ENCODE measurements at places on chromosomes 3 and 15. TPM values are rescaled to one million over a fixed set of nuclear protein-coding genes. Genes with fewer than 3 reads are reported as not detected.
A peak's percentile ranks its signal among the peaks of the same experiment; 100 is the strongest.

GRCh38 chr3:99927671-99928457, 110.2 kb downstream of the CMSS1 start:
- DNase-seq: no peak

The CHAC1 gene
- not detected for polyA plus RNA-seq

GRCh38 chr3:181790561-181790960, 78.8 kb downstream of the SOX2 start:
- DNase-seq: no peak

DNA sequence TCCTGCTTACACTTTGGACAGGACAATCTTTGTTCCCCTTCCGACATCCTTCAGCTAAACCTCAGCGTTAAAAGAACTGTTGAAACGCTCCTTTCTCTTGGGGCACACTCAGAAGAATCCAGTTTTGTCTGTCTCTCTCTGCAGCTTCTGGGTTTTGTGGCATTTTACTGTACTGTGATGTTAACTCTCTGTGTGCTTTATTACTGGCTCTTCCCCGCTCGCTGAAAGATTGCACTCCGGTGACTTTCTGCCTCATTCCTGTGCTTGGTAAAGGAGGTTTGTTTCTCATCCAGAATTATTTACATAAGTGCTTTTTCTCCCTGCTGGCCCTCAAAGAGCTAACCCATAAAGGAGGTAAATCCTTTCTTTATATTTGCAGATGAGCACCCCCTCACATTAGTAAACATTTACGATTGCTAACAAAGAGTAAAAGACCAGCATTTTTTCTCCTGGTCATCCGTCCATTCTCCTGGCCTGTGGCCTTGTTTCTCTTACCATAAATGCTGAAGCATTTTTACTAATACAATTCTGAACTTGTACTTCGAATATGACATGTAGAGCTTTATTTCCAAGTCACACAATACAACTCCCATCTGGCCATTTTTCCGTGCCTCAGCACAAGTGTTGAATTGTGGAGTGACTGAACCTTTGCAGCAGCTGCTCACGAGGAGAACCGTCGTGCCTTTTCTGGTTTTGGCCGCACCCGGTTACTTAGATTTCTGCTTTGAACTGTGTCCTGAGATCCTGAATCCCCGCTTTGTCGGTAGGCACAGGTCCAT, 69.3 kb upstream of the RPL35A start:
- no peak for DNase-seq

DNA sequence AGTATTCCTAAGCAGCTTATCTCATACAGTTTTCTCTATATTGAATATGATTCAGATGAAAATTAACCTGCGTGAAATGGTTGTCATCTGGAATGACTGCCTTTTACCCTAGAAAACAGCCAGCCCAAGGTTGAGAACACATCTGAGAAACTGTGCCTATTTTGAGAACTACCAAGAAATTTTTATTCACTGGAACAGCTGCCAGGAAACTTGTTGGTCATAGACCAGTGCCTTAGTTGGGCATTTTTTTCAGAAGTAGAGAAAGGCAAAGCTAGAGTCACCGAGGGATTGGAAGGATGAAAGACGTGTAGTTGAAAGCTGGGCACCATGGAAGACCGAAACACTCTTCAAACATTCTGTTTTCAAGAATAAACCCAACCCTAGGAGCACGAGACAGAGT, 277.1 kb downstream of the LPP start:
- DNase-seq: no peak

- DNase-seq: peak; percentile 7
These were observed 42.7 kb downstream of the ITGA11 start for GRCh38 chr15:68389041-68389930.

The GRAMD2A gene
- polyA plus RNA-seq: not detected

GRCh38 chr3:50338965-50339364, 1.7 kb downstream of the RASSF1 start:
- no peak for DNase-seq

GRCh38 chr15:64981812-64982431, 7.8 kb downstream of the SPG21 start:
- DNase-seq: no peak

- DNase-seq: no peak
These were observed 43.8 kb downstream of the SPSB4 start for GRCh38 chr3:141094790-141095545.

DNA sequence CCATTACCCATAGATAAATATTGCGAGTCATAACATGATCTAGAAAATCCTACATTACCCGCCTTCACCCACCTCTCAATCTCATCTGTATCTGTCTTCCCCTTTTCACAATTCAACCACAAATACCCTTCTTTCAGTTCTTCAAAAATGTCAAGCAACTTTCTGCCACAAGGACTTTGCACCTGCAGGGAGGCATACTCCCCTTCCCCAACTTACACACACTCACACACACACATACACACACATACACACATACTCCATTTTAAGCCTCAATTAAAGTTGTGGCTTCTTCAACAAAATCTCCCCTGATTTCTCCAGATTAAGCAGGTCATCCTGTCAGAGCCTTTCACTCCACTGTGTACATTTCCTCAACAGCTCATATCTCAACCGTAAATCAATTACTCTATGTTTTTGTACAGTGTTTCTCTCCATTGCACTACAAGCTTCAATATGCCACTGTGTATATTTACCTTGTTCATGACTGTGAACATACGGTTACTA, 33.1 kb upstream of the CCDC50 start:
- no peak for DNase-seq

DNA sequence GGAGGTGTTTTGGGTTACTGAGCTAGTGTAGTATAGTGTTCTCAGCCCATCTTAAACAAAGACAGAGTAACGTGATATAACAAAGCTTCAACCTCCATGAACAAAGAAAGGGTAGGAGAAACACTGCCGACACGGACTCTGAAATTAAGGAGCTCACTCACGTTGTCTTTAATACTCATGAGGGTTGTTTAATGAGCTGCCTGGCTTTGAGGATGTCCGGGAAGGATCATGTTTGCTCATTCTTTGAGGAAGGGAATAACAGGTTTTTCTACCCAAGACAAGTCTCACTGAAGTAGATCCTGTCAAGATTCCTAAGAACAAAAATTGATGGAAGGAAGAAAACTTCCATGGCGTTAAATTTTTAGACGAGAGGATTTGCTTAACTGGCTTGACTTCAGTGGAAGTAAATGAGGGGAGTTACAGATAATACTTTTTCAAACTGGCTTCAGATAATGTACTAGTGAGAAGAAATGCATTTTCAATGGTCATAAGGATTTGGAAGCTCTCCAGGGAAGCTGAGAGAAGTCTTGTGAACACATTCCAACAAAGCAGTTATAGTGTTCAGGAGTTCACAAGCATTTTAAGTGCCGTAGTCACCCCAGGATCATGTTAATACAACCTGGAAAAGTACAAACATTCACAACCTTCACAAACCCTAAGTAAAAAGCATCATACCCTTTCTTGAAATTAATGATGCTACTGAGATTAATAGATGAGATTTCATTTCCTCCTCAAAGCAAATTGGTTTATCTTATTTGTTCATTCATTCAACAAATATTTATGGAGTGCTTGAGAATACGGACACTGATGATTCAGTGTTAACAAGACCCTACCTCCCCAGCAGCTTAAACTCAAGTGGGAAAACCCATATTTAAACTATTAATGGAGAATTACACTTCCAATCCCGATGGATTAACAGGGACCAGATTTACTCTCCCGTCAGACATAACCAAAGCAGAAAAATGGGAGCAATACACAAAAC, 101.5 kb downstream of the SHQ1 start:
- DNase-seq: no peak

- DNase-seq: no peak
These were observed 28.6 kb downstream of the IL5RA start for GRCh38 chr3:3081381-3082233.

DNA sequence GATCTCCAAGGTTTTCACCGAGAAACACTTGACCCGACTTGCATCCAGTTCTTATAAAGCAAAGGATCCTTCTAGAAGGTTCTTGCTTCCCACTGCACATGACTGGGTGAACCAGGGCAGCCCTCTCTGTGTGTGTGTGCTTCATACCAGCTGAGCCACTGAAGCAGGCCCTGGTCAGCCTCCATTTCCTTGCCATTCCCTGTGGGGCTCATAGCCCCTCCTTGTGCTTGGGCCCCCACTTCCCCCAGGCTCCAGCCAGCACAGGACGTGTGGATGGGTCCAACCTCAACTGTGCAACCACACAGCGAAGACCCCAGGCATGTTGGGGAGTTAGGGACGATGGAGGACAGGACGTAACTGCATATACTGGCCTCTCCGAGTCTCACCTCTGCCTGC, 15.5 kb downstream of the KLF15 start:
- DNase-seq: no peak

- DNase-seq: no peak
These were observed 160.3 kb downstream of the SMAD6 start for GRCh38 chr15:66862111-66862939.

DNA sequence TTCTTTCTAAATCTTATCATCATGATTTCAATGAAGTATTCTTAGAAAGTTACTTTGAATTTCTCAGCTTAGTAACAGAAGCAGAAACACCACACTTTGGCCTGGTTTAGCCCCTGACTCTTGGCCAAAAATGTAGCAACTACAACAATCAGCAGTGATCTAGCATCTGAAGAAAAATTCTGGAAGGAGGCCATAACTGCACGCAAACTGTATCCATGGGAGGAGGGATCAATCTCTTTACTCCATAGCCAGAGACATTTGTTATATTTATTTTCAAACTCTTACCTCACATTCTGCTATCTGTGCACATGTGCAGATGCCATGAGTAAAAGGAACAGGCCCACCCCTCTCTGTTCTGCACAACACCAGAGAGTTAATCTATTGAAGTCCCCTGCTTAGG, 251.0 kb upstream of the P2RY1 start:
- DNase-seq: no peak

GRCh38 chr3:140296796-140297352, 361.9 kb downstream of the CLSTN2 start:
- DNase-seq: no peak

The CDC25A gene
- not detected for polyA plus RNA-seq

- DNase-seq: no peak
These were observed 1382.5 kb downstream of the OTOL1 start for GRCh38 chr3:162879021-162879562.

DNA sequence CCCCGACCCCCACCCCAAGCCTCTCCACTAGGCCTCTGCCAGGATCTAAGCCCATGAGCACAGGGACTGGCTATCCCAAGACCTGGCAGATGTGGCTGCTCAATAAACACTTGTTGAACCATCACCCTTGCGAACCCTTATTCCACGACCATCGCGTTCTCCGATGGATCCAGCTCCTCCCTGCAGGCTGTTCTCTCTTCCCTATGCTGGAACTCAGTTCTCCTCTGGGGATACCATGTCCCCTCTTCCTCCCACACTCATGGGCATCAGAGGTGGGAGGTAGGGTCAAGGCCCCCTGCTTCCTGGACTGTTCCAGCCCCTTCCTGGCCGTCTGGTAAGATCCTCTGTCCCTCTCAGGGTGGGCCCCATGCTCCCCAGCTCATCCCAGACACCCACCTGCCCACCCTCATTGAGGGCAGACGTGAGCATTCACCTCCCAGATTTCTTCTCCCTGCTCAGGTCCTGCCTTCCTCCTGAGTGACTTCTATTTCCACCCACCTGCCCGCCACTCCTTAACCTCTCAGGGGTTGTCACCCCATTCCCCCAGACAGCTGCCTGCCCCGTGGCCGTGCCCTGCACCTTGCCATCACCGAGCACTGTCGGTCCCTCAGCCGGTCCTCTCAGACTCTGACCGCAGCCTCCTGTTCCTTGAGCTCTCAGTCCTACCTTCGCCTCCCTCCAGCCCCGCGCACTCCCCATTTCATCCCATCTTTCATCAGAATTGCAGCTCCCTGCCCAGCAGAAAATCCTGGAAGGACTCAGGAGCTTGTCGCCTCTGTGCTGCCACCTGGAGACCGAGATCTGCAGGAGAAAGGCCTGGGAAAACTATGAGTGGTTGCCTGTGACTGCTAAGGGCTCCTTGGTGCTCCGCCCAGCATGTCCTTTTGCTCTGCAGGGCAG, 42.0 kb downstream of the PML start:
- no peak for DNase-seq

- DNase-seq: no peak
These were observed 3.8 kb downstream of the GSK3B start for GRCh38 chr3:120090422-120090821.

GRCh38 chr15:91407269-91407889, 307.3 kb downstream of the SV2B start:
- DNase-seq: no peak

The ERICH6 gene
- 0.60 TPM for polyA plus RNA-seq
